Endodermal cell (in vitro differentiated cells): ENCODE measurements at places on chromosomes 4 and X. TPM values are rescaled to one million over a fixed set of nuclear protein-coding genes. Genes with fewer than 3 reads are reported as not detected.

CDS1 gene
- total RNA-seq = 7.5 to 10.0 TPM (median 8.9 TPM) in 3 replicates

DNA sequence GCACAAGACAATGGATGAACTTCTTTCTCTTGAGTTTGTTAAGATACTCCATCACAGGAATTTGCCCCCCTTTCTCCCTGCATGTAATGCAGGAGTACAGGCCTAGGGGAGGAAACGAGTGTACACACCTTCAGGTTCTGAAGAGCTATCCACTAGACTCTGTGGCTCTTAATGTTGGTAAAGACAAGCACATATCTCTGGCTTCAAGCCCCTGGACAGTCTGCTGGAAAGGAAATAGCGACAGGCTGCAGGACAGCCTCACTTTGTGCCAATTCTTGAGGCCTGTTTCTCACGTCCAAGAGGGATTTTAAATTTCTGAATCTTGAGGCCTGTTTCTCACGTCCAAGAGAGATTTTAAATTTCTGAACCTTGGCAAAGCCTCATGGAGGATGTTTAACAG, 87.1 kb downstream of the RLIM start:
- no peak for DNase-seq

DNA sequence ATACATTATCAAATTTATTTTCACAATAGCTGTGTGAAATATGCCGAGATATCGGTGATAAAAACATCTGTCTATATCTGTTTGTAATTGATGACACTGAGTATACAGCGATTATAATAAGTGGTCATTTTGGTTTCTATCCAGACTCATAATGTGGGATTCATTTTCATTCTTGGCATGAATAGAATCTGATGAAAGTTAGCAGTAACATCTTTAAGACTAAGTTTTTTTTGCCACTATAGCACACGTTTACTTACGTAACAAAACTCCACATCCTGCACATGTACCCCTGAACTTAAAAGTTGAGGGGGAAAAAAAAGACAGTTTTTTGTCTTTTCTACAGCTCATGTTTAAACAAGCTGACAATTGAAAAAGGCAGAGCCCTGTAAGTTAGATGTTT, 86.4 kb downstream of the PPA2 start:
- no peak for DNase-seq

ODAPH gene
- total RNA-seq = not detected in 3 replicates

SPACA5 gene
- total RNA-seq = not detected in 2 replicates

GRCh38 chr4:13364172-13364571, 120.0 kb downstream of the RAB28 start:
- no peak for DNase-seq

GRCh38 chr4:41466249-41466648, 71.7 kb upstream of the LIMCH1 start:
- no peak for DNase-seq

- no peak for DNase-seq
Measured at GRCh38 chrX:69243276-69243675, 78.0 kb upstream of the PJA1 start.

GRCh38 chrX:77917294-77917933, 6.9 kb downstream of the ATP7A start:
- no peak for DNase-seq

- no peak for DNase-seq
Measured at GRCh38 chr4:78653655-78654054, 102.1 kb downstream of the ANXA3 start.

- no peak for DNase-seq
Measured at GRCh38 chr4:55543858-55544257, 2.9 kb downstream of the CLOCK start.

DNA sequence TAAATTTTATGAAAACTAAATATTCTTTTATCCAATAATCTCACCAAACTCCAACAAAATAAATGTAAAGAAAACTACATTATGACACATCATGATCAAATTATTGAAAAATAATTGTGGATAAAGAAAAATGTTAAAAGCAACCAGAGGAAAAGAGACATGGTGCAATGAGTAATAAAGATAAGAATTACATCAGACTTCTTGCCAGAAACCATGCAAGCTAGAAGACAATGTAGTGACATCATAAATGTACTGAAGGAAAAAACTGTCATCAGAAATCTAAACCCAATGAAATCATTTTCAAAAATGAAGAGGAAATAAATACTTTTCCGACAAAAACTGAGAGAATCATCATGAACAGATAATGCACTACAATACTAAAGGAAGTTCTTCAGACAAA, 135.9 kb upstream of the EOLA2 start:
- DNase-seq = no peak

- no peak for DNase-seq
Measured at GRCh38 chr4:55444827-55445226, 49.1 kb downstream of the TMEM165 start.

- no peak for DNase-seq
Measured at GRCh38 chr4:183358215-183358755, 36.1 kb upstream of the CLDN24 start.

ANK2 gene
- 54.4 to 72.6 TPM (median 70.0 TPM) in 3 replicates for total RNA-seq

DNA sequence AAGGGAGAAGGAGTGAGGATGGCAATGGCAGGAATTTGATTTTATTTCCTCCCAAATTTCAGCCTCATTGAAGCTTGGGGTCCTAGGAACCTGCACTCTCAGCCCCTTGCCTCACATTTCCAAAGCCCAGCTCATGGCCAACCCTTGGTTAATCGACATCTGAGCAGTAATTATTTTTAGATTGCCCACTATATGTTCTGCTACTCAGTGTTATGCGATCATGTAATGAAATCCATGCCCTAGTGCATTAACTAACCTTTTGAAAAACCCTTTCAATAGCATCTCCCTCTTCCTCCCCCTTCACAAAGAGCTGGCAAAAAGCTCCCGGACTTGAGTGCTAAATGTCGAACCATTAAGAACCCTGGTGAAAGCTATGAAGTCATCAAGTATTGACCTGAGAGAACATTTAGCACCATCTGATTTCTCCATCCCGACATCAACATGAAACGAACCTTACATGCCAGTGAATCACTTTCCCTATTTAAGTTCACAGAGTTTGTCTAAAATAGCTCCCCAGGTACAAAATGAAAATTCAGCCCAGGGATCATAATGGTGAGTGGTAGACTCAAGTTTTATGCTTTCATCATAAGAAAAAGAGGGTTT, 59.2 kb upstream of the RPS6KA3 start:
- no peak for DNase-seq

- no peak for DNase-seq
Measured at GRCh38 chr4:93334003-93334402, 494.6 kb upstream of the ATOH1 start.

CXCL10 gene
- not detected in 2 replicates for total RNA-seq

DNA sequence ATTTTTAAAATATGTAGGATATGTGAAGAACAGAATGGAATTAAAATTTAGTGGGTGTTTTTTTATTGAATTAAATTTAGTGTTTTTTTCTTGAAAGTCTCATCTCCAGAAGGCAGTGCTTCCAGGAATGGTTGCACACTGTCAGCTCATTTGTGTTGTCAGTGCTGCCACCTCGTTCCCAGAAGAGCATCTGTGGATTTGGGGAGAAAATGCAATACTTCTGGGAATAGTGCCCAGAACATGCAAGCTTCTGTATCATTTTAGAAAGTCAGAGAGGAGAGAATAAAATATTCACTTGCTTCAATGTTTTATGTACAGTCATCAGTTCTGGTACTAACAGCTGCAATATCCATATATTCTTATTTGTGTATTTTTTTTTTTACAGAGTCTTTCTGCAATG, 608.8 kb downstream of the PCDH7 start:
- no peak for DNase-seq

- DNase-seq = no peak
Measured at GRCh38 chr4:839675-840443, 13.9 kb upstream of the CPLX1 start.

DNA sequence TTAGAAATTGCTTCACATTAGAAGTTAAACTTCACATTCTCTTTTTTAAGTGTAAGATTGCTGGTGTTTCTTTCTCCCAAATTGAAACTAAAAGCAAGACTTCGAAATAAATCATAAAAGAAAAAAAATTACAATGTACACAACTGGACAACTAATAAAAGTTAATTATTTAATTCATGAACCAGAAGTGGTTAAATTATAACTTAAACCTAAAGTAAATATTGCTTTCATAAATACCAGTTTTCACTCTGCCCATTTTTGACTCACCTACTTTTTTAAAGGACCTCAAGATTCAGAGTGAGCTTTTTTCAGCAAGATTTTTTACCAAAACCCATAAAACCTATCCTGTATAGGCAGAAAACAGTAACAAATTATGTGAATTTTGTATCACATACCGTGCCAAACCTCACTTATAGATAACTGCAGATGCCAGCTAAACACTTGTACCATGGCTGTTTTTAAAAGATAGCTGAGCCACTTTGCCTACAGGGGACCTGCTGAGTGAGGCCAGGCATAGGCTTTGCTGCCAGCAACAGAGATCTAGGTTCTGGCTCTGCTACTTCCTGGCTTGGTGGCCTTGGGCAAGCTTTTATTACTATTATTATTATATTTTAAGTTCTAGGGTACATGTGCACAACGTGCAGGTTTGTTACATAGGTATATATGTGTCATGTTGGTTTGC, 259.8 kb downstream of the NR3C2 start:
- DNase-seq = no peak

CASP6 gene
- 20.9 and 27.1 TPM in 2 replicates for total RNA-seq

PAPSS1 gene
- total RNA-seq = 121 and 128 TPM in 2 replicates

DNA sequence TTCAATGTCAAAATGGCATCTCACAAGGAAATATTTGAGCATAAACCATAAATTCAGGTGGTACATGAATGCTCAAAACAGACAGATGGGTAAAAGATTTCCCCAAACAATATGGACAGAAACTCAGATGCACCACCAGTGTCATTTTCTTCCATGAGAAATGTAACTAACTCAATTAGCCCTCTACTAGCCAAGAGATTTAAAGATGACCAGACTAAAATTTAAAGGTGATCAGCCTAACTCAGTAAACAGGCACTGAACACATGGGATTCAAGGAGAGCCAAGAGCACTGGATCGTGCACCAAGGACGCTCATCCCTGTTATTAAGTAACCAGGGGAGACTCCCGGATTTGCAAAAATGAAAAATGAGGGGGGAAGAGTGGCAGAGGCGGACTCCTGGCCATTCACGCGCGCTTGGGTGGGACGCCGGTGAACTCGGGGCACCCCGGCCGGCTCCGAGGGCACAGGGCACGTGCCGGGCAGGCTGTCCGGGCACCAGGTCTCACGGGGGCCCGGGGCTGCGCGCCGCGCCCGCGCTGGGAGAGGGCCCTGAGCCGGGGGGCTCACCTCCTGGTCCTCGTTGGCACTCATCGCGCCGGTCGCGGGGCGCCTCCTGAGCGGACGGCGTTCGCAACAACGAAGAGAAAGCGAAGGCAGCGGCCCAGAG, 490 bp downstream of the RWDD4 start:
- DNase-seq = peak; percentile 66

SMIM31 gene
- not detected in 2 replicates for total RNA-seq
